ENCODE measurements at places on chromosomes 5 and 9.
A peak's percentile ranks its signal among the peaks of the same experiment; 100 is the strongest.

DNA sequence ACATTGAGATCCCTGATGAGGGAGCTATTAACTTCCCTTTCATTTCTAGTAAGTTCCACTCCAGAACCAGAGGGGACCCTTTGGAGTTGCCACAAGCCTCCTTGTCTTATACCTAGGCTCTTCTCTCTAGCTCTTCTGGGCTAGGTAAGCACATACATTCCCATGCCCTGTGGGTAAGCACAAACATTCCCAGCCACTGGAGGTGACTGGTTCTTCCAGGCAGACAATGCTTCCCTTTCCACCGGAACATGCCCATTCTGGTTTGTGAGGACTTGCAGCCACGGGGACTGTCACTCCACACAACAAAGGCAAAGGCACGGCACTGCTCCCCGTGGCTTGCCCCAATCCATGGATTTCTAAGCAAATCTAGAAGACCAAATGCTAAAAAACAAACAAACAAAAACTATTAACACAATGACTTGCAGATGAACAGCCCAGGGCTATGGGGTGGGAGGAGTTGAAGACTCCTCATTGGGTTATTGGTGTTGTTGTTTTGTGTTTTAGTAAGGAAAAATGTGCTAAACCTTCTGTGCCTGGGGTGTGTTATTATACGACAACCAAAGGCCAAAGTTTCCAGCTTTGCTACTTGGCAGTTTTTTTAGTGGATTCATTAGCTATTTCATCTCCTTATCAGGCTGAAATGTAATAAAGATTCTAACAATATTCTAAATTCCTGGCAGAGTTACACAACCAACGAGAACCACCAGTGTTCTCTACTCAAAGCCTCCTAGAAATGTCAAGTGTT is 276.2 kb downstream of the SYK start:
- DNase-seq: peak; percentile 77

GRCh38 chr5:169161022-169161680 is 139.8 kb downstream of the SLIT3 start:
- no peak for DNase-seq

GRCh38 chr5:102536323-102536928 is 37.6 kb upstream of the SLCO6A1 start:
- DNase-seq: no peak

DNA sequence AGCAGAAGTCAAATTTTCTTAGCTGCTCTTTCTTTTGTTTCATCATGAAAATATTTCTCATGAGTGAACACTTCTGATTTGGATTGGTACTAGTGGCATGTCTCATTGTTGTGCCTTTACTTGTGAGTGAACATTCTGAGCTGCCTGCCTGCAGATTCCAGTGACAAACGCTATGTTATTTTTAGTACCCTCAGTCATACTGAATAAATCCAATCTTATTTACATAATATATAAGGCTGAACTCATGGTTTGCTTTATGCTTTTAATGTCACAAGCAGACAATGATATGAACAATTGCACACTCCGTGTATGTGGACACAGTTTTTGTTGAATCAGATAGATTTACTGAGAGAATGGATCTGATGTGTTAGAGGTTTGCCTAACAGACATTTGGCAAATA is 67.8 kb downstream of the ACTBL2 start:
- DNase-seq: no peak

GRCh38 chr5:111954516-111955395 is 197.8 kb upstream of the NREP start:
- DNase-seq: no peak

DNA sequence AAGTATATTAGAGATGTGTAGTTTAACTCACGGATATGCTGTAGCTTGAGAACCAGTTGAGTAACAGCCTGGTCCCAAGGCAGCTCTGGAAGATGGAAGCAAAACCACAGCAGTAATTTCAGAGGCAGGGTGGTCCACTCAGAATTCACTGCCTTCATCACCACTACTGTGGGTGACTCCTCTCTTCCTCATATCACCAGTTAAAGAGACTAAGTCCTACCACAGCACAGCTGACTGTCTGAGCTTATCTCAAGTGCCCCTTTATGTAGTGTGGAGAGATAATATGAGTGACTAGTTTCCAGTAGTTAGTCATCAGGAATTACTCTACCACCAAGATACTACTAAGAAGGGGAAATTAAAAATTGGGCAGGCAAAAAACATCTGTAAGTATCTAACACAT is 1571.2 kb upstream of the C9orf72 start:
- no peak for DNase-seq

- DNase-seq: no peak
These were observed 33.0 kb upstream of the RASGRF2 start for GRCh38 chr5:80926979-80927656.

- DNase-seq: no peak
These were observed 670 bp downstream of the EDIL3 start for GRCh38 chr5:84383816-84384603.

DNA sequence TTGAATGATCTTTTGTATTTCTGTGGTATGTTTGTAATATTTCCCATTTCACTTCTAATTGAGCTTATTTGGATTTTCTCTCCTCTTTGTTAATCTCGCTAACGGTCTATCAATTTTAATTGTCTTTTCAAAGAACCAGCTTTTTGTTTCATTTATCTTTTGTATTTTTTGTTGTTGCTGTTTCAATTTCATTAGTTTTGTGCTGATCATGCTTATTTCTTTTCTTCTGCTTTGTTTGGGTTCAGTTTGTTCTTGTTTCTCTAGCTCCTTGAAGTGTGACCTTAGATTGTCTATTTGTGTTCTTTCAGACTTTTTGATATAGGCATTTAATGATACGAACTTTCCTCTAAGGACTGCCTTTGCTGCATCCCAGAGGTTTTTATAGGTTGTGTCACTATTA is 28.4 kb upstream of the SNCAIP start:
- DNase-seq: no peak

- DNase-seq: no peak
These were observed 228.7 kb downstream of the DCP2 start for GRCh38 chr5:113205323-113205722.

- no peak for DNase-seq
These were observed 13.5 kb downstream of the ZNF346 start for GRCh38 chr5:177035976-177036375.

DNA sequence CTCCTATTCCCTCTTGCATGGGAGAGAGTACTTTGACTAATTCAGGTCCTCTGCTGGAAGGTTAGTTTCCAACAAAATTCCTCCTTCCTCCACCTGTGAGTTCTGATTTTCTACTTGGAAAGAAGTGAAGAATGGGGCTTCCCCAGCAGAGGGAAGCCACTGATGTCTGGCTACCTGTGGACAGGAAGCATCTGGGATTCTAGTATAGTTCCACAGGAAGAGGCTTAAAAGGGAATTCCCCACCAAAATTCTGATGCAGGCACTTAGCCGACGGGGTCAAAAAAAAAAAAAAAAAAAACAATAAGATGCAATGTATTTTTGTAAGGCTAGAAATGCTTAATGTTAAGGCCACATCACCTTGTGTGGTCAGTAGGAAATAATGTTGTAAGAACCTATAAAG is 33.4 kb downstream of the PCDHGC5 start:
- no peak for DNase-seq

DNA sequence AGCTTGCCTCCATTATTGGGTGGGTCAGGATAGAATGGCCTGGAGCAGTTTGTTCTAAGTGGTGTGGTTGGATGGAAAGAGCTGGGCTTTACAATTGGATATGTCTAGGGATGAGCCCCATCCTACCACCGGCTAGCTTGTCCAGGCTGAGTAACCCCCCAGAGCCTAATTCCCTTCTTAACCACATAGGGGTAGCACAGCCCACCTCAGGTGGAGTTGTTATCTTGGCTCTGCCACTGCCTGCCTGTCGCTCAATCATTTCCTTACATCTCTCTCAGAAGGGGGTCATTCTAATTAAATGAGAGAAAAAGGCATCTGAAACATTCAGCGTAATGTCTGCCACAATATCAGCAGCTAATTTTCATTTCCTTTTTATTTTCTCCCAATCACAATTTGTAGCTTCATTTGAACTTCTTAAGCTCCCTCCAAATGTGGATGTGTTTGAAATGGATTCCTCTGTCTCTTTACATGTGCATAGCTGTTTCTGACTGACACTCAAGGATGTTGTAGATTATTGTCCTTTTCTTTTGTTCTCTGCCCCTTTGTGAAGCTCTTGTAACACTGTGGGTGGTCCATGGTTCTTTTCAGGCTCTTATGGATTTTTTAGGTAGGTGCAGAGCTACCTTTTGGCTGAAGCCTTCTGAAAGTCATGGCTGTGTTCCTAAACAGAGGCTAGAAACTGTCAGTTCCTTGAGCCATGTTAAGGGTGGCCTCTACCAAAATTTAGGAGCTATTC is 383.1 kb upstream of the KLF4 start:
- DNase-seq: no peak

GRCh38 chr9:98564714-98565113 is 144.0 kb downstream of the GABBR2 start:
- DNase-seq: peak; percentile 82

DNA sequence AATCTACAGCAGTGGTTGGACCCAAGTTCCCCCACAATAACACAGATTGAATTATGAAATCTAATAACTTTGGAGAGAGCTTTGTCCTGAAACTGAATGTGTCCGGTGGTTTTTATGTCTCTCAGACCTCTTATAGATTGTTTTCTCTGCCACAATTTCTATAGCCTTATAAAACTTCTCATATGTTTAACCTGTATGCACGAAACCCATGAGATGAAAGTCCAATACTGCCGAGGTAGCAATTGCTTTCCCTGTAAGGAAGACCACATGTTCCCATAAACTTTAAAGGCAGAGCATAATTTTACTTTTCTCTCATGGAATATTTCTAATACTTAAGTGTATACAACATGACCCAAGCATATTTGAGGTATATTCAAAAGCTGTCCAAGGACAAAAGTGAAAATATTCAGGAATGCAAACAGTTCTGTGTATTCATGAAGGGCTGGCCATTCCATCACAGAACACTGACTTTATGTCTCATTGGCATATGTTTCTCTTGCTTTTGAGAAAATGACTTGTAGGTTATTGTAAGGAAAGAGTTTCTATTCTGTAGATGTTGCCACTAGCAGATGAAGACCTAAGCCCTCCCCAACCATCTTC is 94.4 kb upstream of the TLE4 start:
- no peak for DNase-seq

- no peak for DNase-seq
These were observed 55.8 kb downstream of the NFIB start for GRCh38 chr9:14258156-14258555.

DNA sequence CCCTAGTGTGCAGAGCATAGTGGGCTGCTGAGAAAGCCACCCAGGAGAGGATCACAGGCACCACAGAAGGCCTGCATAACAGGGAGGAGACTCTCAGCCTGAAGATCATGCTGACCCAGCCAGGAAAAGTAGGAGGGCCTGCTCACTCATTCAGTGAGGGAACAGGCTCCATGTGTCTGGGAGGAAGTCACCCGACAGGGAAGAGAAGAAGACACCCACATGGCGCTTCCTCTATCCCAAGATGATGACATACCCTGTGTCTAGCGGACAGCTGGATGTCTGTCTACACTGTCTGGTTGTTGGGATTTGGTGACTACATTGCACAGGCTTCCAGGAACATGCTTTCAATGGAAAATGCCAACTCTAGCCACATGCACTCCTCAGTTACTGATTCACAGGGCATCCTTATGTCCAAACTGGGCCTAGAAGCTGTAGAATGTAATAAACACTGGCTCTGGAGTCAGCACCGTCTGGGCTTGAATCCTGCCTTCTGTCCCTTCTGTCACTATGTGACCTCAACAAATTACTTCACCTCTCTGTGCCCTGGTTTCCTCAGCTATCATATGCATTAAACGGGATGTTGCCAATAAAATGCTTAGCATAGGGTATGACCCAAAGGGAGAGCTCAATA is 47.6 kb downstream of the KLHL3 start:
- peak; percentile 56 for DNase-seq

DNA sequence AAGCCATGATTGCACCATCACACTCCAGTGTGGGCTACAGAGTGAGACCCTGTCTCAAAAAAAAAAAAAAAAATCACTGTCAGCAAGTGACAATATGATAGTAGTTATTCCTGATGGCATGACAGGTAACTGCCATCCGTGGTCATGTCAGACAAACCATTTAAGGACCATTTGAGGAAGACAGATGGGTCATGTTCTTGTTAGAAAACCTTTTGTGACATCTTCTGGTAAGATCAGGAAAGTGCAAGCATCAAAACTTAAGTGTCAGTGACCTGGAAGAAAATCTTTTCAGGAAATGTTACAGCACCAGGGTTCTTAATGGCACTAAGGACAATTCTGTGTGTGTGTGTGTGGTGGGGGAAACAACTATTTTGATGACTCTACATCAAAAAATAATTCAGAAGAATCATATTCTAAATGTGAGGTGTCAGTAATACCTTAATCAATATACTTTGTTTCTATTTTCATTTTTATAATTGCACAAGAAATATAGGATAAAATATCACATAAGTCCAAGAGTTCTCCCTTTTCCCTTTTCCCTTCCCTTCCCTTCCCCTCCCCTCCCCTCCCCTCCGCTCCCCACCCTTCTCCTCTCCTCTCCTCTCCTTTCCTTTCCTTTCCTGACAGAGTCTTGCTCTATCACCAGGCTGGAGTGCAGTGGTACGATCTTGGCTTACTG is 17.8 kb downstream of the SLC38A9 start:
- no peak for DNase-seq

GRCh38 chr5:135745897-135746500 is 88.5 kb upstream of the SLC25A48 start:
- peak; percentile 62 for DNase-seq

GRCh38 chr9:69996967-69997366 is 46.7 kb upstream of the MAMDC2 start:
- DNase-seq: no peak

GRCh38 chr5:14869668-14870164 is 1.9 kb downstream of the ANKH start:
- no peak for DNase-seq

- no peak for DNase-seq
These were observed 1637.8 kb upstream of the C9orf72 start for GRCh38 chr9:29211003-29211579.

DNA sequence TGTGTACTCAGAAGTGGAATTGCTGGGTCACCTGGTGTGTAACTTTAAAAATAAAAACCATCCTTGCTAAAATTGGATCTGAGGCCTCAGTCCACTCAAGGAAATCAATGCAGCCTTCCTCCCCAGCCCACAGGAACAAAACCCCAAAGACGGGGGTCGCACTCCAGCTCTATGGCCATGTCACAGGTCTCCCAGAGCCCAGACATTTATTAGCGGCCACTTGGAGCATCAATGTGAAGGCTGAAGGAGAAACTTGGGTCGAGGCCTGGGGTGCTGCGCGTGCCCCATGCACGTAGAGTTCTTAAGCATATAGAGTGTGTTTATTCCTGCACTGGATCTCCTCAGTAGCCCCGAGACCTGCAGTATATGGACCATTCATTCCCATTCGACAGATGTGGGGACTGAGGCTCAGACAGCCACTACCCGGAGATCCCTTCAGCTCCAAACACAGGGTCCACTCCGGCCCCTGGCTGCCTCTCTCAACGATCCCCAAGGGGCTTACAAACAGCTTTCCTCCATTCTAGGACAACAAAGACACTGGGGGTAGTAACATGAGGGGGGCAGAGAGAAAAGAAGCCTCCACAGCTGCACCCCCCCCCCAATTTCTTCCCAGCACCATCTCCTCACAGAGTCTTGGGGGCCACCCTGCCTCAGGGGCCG is 14.3 kb upstream of the OLFM1 start:
- DNase-seq: no peak
